ENCODE measurements at places on chromosomes 5 and 9.
A peak's percentile ranks its signal among the peaks of the same experiment; 100 is the strongest.

DNA sequence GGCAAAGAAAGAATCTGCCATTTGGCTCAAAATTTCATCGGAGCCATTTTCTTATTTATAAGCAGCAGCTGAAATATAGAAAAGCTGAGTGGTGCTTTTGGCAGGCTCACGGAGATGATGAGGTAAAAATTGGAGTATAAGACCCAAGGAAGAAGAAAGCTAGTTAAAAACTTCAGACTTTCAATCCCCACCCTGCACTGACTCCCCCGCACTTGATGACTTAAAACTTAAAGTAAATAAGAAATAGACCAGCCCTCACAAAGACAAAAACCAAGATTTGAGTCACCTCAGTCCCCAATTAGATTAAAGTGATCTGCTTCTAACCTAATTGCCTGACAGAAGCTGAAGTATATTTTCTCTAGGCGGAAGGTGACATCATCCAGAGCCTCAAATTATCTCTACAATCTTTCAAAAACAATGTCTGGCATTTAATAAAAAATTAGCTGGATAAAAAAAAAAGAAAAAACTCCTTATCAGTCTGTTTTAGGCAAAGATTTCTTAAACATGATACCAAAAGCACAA is 124.0 kb upstream of the PJA2 start:
- no peak for DNase-seq

GRCh38 chr5:14281746-14282181 is 138.6 kb downstream of the TRIO start:
- DNase-seq, result no peak

- DNase-seq, result no peak
These were observed 112.0 kb upstream of the IFNK start for GRCh38 chr9:27412081-27412480.

DNA sequence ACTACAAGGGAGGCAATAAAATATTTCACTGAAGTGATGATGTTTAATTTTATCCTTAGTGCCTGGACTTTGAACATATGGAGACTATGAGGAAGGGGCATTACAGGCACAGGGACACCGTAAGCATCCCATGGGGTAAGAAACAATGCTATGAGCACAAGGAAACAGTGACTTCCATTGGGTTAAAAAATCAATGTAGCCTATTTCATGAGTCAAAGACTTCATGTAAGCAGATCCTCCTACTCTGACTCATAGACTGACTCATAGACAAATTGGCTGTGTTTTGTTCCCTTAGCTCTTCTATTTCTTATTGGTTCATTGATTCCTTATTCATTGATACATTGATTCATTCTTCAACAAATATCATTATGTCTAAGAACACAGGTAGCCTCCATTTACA is 351.0 kb downstream of the PRELID2 start:
- DNase-seq, result no peak

DNA sequence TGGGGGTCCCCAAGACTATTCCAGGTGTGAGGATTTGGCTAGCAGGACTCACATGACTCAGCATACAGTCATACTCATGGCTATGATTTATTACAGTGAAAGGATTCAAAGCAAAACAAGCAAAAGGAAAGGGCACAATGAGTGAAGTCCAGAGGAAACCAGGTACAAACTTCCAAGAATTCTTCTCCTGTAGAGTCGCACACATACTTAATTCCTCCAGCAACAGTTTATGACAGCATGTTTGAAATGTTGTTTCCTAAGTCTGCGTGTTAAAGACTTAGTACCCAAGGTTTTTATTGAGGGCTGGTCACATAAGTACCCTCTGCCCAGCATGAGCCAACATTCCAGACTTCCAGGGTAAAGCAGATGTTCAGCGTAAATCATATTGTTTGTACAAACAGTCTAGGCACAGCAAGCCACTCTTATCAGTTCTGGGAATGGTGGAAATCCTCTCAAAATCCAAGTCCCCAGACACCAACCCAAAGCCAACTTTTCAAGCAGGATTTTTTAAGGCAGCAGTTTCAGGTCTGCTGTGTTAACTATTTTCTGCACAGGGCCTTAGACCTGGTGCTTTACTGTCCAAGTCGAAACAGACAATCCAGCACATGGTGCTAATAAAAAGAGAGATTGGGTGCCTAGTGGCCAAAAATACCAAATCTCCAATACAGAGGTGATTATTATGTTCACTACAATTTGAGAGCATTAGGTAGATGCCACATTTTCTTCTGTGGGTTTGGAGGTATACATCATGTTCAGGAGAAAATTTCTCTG is 18.6 kb upstream of the RICTOR start:
- no peak for DNase-seq

GRCh38 chr5:16934677-16935153 is 1.4 kb downstream of the MYO10 start:
- no peak for DNase-seq

DNA sequence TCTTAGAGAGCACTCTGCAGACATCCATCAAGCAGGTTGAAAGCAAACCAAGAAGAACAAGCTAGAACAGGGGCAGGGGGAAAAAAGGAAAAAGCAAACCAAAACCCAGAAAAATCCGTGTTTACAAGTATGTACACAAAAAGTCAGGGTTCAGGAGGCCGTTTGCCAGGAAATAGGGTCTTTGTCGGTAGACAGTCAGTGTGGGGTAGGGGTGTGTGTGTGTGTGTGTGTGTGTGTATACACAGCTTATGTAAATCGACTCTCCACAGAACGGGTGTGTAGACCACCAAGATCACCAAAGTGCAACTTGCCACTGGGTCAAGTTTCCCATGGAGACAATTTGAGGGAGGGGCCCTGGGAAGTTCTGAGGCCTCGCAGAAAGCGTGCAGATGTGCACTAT is 13.1 kb downstream of the SPRY4 start:
- no peak for DNase-seq

GRCh38 chr5:179257176-179257682 is 88.0 kb downstream of the ADAMTS2 start:
- no peak for DNase-seq

- DNase-seq, result peak; percentile 42
These were observed 207.3 kb downstream of the ARHGAP26 start for GRCh38 chr5:142977363-142978051.

GRCh38 chr5:94174748-94175411 is 433.5 kb upstream of the POU5F2 start:
- no peak for DNase-seq

DNA sequence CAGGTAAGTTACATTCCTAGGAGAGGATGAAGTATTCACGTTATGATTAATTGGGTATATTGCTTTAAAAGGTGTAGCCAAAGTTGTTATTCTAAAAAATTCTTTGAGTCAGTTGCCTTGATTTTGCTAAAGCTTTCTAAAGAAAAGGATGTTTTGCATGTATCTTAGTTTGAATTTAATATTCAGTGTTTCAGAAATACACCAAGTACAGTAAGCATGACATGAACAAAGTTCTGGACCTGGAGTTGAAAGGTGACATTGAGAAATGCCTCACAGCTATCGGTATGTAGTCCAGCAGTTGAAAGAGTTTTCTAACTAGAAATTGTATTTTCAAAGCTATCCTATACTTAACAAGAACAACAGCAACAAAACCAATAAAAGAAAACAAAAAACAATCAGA is 14.2 kb downstream of the ANXA1 start:
- no peak for DNase-seq

DNA sequence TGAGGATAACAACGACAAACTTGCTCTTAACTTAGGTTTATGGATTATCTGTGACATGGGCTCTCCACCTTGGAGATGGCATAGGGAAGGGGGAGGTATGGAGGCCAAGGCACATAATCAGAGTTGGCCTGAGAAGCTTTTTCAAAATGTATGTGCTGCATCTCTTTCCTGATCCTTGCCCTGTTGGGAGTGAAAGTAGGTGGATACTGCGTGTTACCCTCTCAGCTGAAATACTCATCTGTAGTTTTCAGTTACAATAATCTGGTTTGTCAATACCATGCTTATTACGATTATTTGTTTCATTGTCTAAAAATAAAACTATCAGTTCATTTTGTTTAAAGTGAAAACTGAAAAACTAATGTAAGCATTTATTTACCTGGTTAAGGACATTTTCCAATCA is 86.7 kb downstream of the SLC44A1 start:
- no peak for DNase-seq

GRCh38 chr9:78714576-78714975 is 417.7 kb downstream of the PSAT1 start:
- no peak for DNase-seq

GRCh38 chr5:126188804-126189203 is 234.4 kb upstream of the GRAMD2B start:
- no peak for DNase-seq

- no peak for DNase-seq
These were observed 14.8 kb downstream of the FAM219A start for GRCh38 chr9:34443533-34443932.

DNA sequence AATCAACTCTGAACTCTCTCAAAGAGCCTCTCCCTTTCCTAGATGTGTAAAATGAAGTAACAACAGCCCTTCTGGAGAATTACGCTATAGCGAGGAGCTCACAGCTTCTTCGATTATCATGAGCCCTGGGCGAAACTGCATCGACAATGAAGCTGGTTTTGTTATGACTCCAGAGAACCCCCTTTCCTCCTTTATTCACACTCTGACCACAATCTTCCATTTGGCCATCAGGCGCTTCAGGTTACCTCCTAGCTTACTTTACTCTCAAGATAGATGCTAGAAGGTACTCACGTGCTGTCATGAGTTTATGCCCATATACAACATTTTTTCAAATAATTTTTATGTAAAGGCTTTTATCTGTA is 362.7 kb upstream of the RFX3 start:
- no peak for DNase-seq

DNA sequence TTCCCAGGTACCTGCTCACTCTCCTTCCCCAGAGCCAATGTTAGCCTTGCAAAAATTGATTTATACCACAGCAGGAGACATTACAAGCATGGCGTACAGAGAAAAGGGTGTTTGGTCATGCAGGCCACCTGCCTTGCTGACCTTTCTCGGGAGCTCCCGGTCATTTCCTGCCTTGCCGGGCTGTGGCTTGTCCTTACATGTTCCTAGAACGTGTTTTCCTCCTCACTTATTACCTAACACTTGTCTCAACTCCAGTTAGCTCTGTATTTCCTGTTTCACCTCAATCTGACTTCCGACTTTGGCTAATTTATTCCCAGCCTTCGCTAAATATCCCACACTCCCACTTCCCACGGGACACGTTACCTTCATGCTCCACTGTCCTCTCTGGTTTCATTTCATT is 282.5 kb downstream of the ICE1 start:
- DNase-seq, result no peak

GRCh38 chr5:179729727-179730126 is 2.9 kb upstream of the MAML1 start:
- DNase-seq, result no peak

GRCh38 chr9:93920131-93920800 is 34.9 kb downstream of the BARX1 start:
- no peak for DNase-seq

- no peak for DNase-seq
These were observed 177.4 kb downstream of the NSG2 start for GRCh38 chr5:174222891-174223290.

DNA sequence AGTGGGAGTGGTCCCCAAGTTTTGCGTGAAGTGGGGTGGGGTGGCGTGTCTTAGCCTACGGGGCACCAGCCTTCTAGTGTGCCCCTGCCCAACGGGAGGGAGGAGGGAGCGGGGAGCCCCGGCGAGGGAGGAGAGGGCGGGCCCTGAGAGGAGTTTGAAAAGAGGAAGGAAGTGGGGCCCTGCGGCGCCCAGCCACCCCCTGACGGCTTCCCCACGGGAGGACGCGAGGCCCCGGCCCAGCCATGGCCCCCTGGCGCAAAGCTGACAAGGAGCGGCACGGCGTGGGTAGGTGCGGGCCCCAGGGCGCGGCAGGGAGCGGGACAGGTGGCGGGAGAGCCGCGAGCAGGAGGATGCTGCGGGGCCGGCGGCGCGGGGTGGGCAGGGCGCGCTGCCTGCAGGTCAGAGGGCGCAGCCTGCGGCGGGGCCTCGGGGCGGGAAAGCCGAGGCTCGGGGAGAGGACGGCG is at the start of gene DOCK2:
Gene DOCK2, plus strand, starts transcription at position 191 of the 464 bp plus-strand sequence. Its CDS starts 52 bp downstream, at position 243.
- peak; percentile 44 for DNase-seq

DNA sequence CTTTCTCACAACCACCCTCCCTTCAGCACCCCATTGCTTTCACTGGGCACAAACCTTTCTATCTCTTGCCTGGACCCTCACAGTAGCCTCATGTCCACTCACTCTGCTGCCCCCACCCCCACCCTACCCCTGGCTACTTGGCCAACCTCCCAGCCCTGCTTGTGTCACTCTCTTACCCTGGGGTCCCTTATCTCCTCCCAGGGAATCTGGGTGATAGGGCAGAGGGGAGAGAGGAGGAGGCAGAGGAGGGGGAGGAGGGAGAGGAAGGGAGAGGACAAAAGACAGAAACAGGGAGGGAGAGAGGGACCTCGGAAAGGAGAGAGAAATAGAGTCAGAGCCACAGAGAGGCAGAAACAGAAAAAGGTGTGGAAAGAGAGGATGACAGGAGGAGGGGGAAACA is 25.0 kb upstream of the KIF12 start:
- DNase-seq, result no peak

- DNase-seq, result peak; percentile 41
These were observed 79.2 kb upstream of the HSPA9 start for GRCh38 chr5:138654281-138654867.

DNA sequence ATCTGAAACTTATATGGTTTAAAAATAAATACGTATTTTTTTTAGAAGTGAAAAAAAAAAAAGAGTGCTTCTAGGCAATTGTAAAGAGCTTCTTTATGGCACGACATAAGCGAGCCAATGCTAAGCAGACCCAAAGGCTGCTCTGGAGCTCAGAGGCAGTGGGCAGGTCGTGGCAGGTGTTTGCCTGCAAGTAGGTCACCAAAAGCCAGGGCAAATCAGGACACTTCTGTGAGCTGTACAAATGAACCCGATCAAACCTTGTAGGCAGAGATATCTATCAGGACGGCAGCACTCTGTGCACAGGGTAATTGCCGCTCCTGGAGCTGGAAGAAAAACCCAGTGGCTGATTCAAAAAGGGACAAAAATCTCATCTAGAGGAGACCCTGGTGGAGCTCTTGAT is 75.9 kb downstream of the IRX2 start:
- DNase-seq, result no peak

GRCh38 chr9:98438666-98439065 is 183.2 kb upstream of the TBC1D2 start:
- DNase-seq, result no peak

- no peak for DNase-seq
These were observed 478.8 kb downstream of the CETN3 start for GRCh38 chr5:89930591-89931392.

- DNase-seq, result no peak
These were observed 19.0 kb downstream of the NEURL1B start for GRCh38 chr5:172659909-172660628.

GRCh38 chr5:126513703-126514102 is 81.3 kb downstream of the ALDH7A1 start:
- DNase-seq, result no peak

GRCh38 chr5:178193251-178193809 is 6.2 kb upstream of the GMCL2 start:
- DNase-seq, result no peak

Measured in effector CD4-positive, alpha-beta T cell (primary cell).